GM23248 (cell line): ENCODE measurements at places on chromosomes 4 and X. TPM values are rescaled to one million over a fixed set of nuclear protein-coding genes. Genes with fewer than 3 reads are reported as not detected.
A peak's percentile ranks its signal among the peaks of the same experiment; 100 is the strongest.

- H3K36me3 ChIP-seq: no peaks in the 10 kb centered on the region
- no peak overlapping the region for H3K4me3 ChIP-seq
- H3K4me1 ChIP-seq: no peaks in the 10 kb centered on the region
- H3K27ac ChIP-seq: no peak overlapping the region
- DNase-seq: no peak
Measured at GRCh38 chr4:70583952-70584834, 7.9 kb upstream of the AMBN start.

DNA sequence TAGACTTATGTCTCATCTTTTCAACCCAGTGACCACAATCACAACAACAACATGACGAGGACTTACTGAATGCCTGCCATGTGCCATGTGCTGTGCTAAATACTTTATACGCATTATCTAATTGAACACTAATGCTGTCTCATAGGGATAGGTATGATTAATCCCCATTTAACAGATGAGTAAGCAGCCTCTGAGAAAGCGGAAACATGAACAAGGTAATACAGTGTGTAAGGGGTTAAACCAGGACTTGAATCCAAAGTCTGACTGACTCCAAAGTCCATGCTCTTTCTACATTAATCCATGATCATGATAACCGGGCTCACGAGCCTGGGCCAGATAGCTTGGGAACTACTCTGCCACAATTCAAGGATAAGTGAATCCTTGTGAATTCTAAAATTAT lies 105.3 kb upstream of the MBNL3 start:
- DNase-seq: peak; percentile 51
- no peaks in the 10 kb centered on the region for H3K27me3 ChIP-seq
- H3K36me3 ChIP-seq: no peaks in the 10 kb centered on the region

DNA sequence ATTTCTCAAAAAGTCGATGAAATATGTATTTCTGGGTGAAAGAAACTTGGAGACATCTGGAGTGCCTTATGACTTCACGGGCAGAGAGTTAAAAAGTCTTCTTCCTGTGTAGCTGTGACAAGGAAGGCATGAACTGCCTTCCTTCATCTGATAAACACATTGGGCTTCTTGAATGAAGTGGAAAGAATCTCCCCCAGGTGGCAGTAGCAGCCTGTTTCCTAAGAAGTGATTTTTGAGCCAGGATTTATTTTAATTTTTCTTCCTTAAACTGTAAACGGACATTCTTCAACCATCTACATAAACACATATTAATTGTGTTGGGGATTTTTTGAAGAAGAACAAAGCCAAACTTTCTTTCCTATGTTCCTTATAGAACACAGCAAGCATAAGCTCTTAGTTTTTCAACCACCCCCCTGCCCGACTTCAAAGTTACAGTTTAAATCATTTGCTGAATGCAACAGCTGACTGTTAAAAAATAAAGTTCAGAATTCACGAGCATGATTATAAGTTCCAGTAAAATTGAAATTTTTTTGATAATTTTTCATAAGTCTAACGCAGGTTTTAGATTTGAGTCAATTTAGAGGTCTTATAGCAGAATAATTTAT lies 980 bp upstream of the GIMD1 start:
- DNase-seq: peak; percentile 85
- no peaks in the 10 kb centered on the region for H3K27me3 ChIP-seq
- no peak overlapping the region; the same call in 1 of the 2 replicates for H3K27ac ChIP-seq
- H3K36me3 ChIP-seq: no peaks in the 10 kb centered on the region

- H3K27me3 ChIP-seq: no peaks in the 10 kb centered on the region
- H3K4me1 ChIP-seq: peaks cover 17% of the 10 kb centered on the region; the same call in 1 of the 2 replicates
- H3K27ac ChIP-seq: no peak overlapping the region
- H3K36me3 ChIP-seq: no peaks in the 10 kb centered on the region
- H3K4me3 ChIP-seq: no peak overlapping the region
Measured at GRCh38 chr4:151323667-151324066, 1.7 kb downstream of the SH3D19 start.

DNA sequence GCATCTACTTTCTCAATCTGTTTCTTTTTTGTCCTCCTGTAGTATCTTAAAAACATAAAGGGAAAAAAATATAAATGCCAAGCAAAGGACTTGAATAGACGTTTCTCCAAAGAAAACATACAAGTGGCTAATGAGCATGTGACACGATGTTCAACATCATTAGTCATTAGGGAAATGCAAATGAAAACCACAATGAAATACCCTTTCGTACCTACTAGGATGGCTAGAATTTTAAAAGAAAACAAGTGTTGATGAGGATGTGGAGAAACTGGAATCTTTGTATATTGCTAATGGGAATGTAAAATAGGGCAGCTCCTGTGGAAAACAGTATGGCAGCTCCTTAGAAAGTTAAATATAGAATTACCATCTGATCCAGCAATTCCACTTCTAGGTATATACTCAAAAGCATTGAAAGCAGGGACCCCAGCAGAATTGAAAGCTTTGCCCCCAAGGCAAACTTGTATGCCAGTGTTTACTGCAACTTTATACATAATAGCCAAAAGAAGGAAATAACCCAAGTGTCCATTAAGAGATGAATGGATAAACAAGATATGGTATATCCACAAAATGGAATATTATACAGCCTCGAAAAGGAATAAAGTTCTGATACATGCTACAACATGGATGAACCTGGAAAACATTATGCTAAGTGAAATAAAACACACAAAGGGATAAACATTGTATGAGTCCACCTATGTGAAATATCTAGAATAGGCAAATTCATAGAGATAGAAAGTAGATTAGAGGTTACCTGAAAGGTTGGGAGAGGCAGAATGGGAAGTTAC lies 138.3 kb downstream of the SH3KBP1 start:
- no peaks in the 10 kb centered on the region for H3K4me1 ChIP-seq
- H3K36me3 ChIP-seq: no peaks in the 10 kb centered on the region
- H3K4me3 ChIP-seq: no peak overlapping the region

Gene SMIM14
- polyA plus RNA-seq: 147 and 157 TPM in 2 replicates
